ENCODE measurements at places on chromosomes 1 and 21.

- DNase-seq = no peak
Observed at GRCh38 chr1:158330391-158331105, 783 bp downstream of the CD1B start.

DNA sequence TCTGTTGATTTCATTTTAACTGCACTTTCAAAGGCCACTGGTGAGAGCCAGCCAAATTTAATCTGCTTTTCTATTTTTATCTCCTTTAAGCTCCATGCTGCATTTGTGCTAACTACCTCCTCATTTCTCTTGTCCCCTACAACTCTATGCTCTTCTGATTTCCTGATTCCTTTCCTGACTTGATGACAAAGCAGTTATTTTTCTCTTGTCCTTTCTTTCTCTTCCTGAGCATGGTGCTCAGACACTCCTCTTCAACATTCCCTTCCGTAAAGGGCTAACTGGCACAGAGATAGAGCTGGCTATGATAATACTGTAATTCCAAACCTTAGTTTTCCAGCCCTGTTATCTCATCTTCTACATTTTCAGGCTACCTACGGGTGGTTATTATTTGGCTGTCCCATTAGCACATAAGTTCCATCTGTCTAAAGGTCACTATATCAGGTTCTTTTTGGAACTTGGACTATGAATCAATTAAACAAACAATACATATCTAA lies 6.8 kb upstream of the BCAS2 start:
- no peak for DNase-seq

GRCh38 chr1:198809247-198809646 lies 170.4 kb downstream of the PTPRC start:
- peak; percentile 34 for DNase-seq

DNA sequence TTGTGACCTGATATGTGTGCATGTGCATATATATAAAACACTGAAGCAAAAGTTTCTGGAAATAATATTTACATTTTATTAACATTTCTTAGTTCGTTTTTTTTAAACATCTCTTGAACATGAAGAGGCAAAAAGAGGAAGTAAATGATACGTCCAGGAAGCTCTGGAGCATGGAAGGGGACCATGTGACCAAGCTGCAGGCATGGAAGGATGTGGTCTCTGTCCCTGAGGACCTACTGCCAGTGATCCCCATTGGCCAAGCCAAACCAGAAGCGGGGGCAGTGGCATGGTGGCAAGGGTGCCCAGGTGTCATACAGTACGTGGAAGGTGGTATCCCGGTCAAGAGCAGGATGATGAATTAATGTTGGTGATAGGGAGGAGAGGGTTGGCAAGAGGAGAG lies 268.3 kb upstream of the PROX1 start:
- no peak for DNase-seq

- peak; percentile 36 for DNase-seq
Observed at GRCh38 chr1:70504176-70504820, 93.2 kb downstream of the CTH start.

GRCh38 chr1:63828322-63829044 lies 54.7 kb downstream of the ROR1 start:
- no peak for DNase-seq

DNA sequence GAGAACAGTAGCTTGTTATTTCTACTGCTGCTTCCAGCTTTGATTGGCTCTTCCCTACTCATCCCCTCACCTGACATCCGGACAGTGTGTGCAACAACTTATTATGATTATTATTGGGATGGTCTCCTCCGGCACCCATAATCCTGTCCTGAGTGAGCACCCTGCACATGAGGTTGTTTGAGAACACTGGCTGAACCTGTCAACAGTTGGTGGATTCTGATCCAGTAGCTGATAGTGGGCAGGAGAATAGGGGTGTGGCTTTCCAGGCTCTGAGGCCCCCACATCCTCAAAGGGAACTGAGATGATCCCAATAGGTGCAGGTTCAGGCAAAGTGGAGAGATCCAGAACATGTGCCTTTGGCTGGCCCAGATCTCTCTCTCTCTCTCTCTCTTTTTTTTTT lies 60.5 kb downstream of the RUNX1 start:
- no peak for DNase-seq

GRCh38 chr21:34278451-34278850 lies 85.4 kb upstream of the KCNE2 start:
- no peak for DNase-seq

DNA sequence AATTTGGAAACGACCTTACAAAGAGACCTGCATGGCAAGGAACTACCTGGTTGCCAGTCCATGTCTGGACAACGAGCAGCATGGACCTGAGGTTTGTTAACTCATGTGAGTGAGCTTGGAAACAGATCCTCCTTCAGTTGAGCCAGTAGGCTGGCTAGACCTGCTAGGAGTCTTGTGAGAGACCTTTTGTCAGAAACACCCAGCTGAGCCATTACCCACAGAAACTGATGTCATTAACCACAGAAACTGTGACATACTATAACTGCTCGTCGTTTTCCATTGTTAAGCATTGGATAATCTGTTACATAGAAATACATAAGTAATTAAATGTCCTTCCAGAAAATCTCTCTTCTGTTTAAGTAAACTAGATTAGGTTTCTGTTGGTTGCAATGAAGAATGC lies 211.1 kb upstream of the C21orf91 start:
- DNase-seq = no peak

DNA sequence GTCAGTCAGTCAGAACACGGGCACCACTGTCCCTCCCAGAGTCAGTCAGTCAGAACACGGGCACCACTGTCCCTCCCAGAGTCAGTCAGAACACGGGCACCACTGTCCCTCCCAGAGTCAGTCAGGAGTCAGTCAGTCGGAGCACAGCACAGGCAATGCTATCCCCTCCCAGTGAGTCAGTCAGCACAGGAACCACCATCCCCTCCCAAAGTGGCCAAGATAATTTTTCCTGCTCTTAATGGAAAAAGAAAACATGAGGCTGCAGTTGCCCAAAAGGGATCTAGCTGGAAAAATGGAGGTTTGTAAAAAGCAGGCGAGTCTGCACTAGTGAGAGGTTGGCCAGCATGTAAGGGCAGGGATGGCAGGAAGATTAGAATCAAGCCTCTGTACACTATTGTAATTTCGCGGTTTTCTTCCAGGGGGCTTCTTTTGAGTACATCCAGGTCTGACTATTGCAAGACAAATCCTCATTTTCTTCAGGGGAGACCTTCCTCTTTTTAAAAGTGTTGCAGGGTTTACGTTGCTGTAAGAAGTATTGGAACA lies 213.8 kb downstream of the SIPA1L2 start:
- DNase-seq = no peak

- no peak for DNase-seq
Observed at GRCh38 chr1:171742577-171742922, 685 bp upstream of the VAMP4 start.

DNA sequence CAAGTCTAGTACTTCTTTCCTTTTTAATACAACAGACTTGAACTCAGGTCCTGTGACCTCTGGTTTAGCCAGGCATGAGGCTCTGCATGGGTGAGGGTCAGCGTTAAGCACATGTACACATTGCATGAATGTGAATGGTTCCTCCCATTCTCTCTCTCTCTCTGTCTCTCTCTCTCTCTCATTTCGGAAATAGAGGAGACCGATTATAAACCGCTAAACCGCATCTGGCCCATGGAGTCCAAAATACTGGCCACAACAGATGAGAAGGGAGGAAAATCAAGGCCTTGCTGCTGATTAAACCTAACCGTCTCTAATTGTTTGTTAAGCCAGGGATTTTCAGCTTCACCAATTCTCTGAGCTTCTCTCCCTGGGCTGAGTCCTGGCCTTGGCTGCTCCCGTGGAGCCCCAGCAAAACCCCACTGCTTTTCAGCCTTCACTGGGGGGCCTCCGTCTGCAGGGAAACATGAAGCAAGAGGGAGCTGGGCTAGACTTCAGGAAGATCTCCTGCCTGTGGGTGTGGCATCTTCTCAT lies 6.6 kb downstream of the RSPO1 start:
- DNase-seq = no peak

- DNase-seq = no peak
Observed at GRCh38 chr1:18066576-18066975, 41.0 kb upstream of the IGSF21 start.

DNA sequence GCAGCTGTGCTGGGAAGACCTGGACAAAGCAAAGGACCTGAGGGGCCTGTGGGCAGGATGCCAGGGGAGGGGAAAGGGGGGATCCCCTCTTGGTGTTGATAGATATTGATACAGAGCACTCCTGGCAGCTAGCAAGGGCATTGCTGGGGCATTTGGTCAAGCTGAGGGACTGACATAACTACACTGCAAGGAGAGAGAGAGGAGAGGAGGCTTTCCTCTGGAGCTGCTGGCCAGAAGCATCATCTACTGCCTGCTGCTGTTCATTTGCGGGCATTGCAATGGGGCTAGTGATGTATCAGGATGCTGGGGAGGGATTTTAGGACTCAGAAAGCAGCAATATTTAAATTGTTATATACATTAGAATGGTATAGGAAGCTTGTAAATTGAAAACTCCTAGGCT lies 142.0 kb downstream of the ZNF648 start:
- DNase-seq = no peak

DNA sequence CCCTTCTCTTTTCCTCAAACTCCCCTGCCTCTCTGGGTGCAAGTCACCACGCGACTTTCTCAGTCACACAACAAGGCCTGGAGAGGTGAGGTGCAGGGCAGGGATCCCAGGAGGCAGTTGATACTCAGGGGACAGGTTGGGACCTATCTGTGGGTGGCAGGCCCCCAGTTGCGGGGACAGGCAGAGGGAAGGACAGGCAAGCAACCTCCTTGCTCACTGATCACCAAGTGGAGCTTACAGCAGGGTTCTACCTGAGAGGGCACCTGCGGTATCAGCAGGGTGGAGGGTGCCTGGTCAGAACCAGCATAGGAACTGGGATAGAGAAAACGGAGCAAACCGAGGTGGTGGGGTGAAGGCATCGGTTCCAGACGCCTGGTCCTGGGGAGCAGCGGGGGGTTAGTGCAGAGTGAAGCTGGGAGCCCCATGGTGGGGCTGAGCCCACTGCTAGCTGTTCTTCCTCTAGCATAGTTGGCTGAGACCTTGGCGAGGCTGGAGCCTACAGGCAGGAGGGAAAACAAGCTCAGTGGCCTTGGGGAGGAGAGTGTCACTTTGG lies 24.4 kb upstream of the TENT5C start:
- no peak for DNase-seq

GRCh38 chr1:184753608-184754475 lies 816 bp downstream of the EDEM3 start:
- no peak for DNase-seq

GRCh38 chr1:25031966-25032667 lies 102.0 kb upstream of the RUNX3 start:
- DNase-seq = no peak

DNA sequence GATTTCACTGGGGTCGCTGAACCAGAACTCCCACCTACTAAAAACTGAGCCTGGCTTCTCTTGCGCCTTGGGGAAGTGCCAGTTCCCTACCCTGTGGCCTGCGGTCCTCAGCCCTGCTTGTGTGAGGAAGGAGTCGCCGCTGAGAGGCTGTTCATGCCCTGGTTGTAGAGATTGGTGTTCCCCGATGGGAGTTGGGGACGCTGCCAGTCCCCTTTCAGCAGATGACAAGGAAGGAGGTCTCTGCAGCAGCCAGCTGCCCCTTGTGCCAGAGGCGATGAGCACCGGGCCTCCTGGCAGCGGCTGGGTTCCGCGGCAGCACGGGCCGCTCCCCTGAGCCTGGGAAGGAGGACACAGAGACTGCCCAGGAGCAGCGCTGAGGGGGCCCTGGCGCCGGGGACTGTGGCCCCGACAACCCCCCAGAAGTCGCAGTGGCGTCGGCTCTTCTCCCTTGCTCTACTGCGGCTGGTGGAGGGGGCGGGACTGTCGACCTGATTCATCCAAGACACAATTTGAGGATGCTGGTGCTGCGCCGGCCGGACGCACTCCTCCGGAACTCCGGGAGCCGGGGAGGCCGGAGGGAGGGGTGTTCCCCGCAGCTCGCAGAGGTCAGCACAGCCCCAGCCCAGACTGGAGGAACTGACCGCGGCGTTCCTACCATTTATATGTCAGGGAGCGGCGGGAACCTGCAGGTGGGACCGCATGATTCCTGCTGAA lies 12.0 kb upstream of the ADORA3 start:
- DNase-seq = no peak

DNA sequence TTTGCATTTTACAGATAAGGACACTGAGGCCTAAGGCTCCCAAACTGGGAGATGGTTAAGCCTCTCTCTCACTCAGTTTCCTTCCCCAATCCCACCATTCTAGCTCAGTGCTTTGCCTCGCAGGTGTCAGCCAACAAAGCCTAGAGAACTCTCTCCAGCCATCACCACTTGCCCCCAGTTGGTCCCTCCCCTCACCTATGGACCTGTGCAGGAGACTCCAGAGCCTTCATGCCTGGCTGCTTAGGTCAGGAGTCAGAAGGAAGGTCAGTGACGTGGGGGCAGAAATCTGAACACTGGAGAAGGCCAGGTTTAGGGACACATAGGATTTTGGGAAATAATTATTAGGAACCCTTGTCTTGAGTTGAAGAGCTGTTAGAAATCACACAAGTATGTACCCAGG lies 295.3 kb downstream of the PTPRU start:
- DNase-seq = no peak

GRCh38 chr1:87521452-87521851 lies 192.8 kb downstream of the LMO4 start:
- DNase-seq = no peak

- DNase-seq = no peak
Observed at GRCh38 chr1:40720493-40720892, 29.0 kb downstream of the NFYC start.

DNA sequence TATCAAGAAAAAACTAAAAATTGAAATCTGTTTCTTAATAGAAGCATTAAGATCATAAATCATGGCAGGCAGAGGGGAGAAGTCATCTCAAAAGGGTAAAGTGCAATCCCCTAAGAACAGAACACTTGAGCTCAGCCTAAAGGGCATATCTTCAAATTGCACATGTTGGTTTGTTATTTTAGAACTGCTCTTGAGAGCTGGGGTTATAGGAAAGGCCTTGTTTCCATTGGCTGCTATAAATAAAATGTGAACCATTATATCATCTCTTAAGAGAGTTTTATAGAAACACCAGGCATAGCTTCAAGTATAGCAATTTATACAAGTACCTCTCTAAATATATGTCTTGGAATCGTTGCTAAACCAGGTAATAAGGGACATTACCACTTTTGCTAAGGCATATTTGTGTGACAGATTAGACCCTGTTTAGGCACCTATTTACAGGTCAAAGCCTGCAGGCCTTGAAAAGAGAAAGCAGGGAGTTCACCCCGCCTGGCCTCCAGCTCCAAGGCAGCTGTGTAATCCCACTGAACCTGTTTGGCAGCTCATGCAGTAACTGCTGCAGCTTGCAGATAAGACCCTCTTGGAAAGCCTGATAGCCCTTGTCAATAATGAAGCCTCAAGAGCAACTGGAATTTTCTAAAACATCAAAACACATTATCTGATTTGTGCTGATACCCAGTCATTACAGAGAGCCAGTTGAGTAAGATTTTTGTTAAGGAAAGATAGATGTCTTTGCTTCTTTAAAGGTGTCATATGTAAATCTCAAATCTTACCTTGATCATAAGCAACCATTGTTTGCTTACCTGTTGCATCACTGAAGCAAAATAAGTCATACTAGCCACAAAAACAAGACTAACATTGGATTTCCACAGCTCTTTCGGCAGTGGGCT lies 24.2 kb upstream of the SYDE2 start:
- DNase-seq = no peak

All from skeletal muscle cell (primary cell).